Activated naive CD8-positive, alpha-beta T cell treated with anti-CD3 and anti-CD28 coated beads for 36 hours (primary cell): ENCODE measurements at places on chromosomes 3 and 15. TPM values are rescaled to one million over a fixed set of nuclear protein-coding genes. Genes with fewer than 3 reads are reported as not detected.

DNA sequence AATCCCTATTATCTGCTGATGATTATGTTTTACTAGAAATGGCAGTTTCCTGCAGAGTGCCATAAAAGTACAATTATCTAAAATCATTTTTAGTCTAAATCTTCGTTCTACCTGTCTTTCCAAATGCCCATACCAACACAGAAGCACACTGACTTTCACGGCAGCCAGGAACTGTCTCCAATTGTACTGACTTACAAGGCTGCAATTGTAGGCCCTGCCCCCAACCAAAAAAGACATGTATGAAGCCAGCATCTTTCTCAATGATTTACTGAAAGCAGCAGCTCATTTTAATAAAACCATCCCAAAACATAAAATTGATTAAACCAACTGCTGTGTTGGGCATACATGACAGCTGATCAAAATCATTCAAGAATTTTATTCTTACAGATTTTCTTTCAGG, 119.0 kb downstream of the TBC1D5 start:
- H3K36me3 ChIP-seq, result peaks cover 27% of the 10 kb centered on the region
- H3K27me3 ChIP-seq, result no peaks in the 10 kb centered on the region
- no peak for DNase-seq
- H3K4me3 ChIP-seq, result no peak overlapping the region
- H3K4me1 ChIP-seq, result peaks cover 6% of the 10 kb centered on the region

OIP5 gene
- 21.6 TPM for total RNA-seq

NDUFAF3 gene
- 82.5 TPM for total RNA-seq

- H3K36me3 ChIP-seq, result peaks cover 58% of the 10 kb centered on the region
- no peaks in the 10 kb centered on the region for H3K27me3 ChIP-seq
- DNase-seq, result no peak
Observed at GRCh38 chr3:44825264-44825925, 36.3 kb upstream of the TMEM42 start.

GRCh38 chr3:184688251-184688881, 23.5 kb downstream of the MAGEF1 start:
- no peak for DNase-seq
- no peak overlapping the region for H3K27ac ChIP-seq
- H3K4me1 ChIP-seq, result no peaks in the 10 kb centered on the region
- no peak overlapping the region for H3K4me3 ChIP-seq
- H3K36me3 ChIP-seq, result no peaks in the 10 kb centered on the region
- H3K27me3 ChIP-seq, result no peaks in the 10 kb centered on the region

DNA sequence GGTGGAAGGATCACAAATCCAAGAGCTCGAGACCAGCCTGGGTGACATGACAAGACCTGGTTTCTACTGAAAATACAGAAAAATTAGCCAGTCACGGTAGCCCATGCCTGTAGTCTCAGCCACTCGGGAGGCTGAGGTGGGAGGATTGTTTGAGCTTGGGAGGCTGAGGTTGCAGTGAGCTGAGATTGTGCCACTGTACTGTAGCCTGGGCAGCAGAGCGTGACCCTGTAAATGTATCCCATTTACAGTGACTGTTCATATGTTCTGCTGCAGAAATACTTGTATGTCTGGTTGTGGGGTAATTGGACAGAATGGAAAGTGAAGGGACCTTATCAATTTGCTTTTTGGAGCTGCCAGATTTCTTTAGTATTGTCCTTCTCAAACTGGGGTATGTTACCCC, 24.9 kb downstream of the ATG7 start:
- H3K36me3 ChIP-seq, result peaks cover 24% of the 10 kb centered on the region
- DNase-seq, result no peak
- no peaks in the 10 kb centered on the region for H3K27me3 ChIP-seq
- H3K4me3 ChIP-seq, result no peak overlapping the region
- peaks cover 13% of the 10 kb centered on the region for H3K4me1 ChIP-seq

GRCh38 chr15:49627407-49627877, 6.6 kb downstream of the DTWD1 start:
- DNase-seq, result no peak
- no peak overlapping the region for H3K4me3 ChIP-seq
- H3K27ac ChIP-seq, result no peak overlapping the region
- peaks cover 27% of the 10 kb centered on the region for H3K36me3 ChIP-seq
- H3K4me1 ChIP-seq, result peaks cover 16% of the 10 kb centered on the region

- H3K27ac ChIP-seq, result no peak overlapping the region
- H3K27me3 ChIP-seq, result no peaks in the 10 kb centered on the region
- H3K4me1 ChIP-seq, result peaks cover 55% of the 10 kb centered on the region
- no peak for DNase-seq
- peaks cover 65% of the 10 kb centered on the region for H3K36me3 ChIP-seq
- no peak overlapping the region for H3K4me3 ChIP-seq
Observed at GRCh38 chr3:125350597-125350996, 24.5 kb downstream of the ZNF148 start.

DNA sequence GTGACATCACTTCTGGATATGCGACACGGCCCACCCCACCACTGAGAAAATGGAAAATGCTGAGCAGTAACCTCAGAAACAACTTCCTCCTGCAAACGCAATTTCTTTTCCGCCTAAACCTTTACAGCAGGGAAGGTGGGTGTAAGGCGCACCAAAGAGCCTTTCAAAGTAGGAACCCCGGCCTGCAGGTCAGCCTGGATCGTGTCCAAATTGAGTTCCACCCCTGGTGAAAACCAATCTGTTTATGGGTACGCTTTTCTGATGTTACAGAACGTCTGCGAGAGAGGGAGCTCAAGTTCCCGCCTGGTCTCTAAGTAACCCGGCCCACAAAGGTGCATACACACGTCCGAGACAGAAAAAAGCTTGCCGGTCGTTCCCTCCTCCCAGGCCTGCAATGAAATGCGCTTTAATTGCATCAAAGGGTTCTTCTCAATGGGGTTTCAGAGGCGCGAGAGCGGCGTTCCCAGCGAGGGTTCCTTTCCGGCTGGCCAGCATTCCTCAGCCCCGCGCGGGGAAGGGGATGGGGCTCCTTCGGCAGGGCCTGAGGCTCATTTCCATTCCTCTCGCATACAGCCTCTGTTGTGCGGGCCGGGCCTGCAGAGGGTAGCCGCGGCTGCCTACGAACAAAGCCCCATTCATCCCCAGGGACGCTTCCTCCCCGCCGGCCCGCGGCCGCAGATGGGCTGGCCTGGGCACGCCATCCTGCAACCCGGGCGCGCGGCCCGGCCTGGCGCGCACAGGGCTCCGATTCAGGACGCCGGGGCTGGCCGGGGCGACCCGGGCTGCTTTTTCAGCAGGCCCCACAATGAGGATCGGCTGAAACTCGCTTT, 138.1 kb downstream of the TMCO5A start:
- peak overlapping the region; percentile 79 for H3K27ac ChIP-seq
- peak; percentile 42 for DNase-seq
- peak overlapping the region; percentile 61 for H3K4me3 ChIP-seq
- H3K4me1 ChIP-seq, result peaks cover 51% of the 10 kb centered on the region
- H3K36me3 ChIP-seq, result peaks cover 9% of the 10 kb centered on the region

DNA sequence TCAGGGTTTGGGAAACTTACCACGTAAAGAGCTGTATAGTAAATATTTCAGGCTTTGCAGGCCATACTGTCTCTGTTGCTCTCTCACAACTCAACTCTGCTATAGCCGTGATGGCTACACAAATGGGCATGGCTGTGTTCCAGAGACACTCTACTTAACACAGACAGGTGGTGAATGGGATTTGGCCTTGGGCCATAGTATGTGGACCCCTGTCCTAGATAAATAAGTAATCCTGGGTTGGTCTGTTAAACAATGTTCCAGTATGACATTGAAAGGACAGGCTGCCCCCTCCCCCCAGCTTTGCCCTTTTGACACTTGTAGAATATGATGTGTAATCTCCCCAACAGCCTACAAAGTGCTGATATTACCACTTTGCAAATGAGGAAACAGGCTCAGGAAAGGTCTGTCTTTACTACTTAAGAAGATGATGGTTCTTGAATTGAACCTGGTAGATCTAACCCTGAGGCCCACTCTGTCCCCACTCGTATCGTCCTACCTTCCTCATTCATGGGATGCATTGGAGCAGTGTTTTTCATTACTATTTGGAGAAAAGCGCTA, 38.4 kb downstream of the SLCO3A1 start:
- H3K36me3 ChIP-seq, result peaks cover 10% of the 10 kb centered on the region
- no peaks in the 10 kb centered on the region for H3K27me3 ChIP-seq
- H3K4me3 ChIP-seq, result no peak overlapping the region
- H3K27ac ChIP-seq, result no peak overlapping the region
- H3K4me1 ChIP-seq, result peaks cover 7% of the 10 kb centered on the region
- no peak for DNase-seq

CKMT1B gene
- 0.29 TPM for total RNA-seq

- H3K27me3 ChIP-seq, result peaks cover 6% of the 10 kb centered on the region
- no peak overlapping the region for H3K4me3 ChIP-seq
- H3K36me3 ChIP-seq, result no peaks in the 10 kb centered on the region
- DNase-seq, result no peak
- no peaks in the 10 kb centered on the region for H3K4me1 ChIP-seq
Observed at GRCh38 chr3:129967761-129968160, 6.8 kb upstream of the TRH start.

TRIM71 gene
- 0.14 TPM for total RNA-seq

SEMA6D gene
- not detected for total RNA-seq

ZBTB47 gene
- 0.68 TPM for total RNA-seq

ZNF445 gene
- 12.2 TPM for total RNA-seq

SLC27A2 gene
- 16.0 TPM for total RNA-seq

LYZL4 gene
- not detected for total RNA-seq

- H3K4me1 ChIP-seq, result peaks cover 2% of the 10 kb centered on the region
- H3K36me3 ChIP-seq, result peaks cover 29% of the 10 kb centered on the region
- no peak for DNase-seq
Observed at GRCh38 chr3:125010393-125010792, 45.4 kb downstream of the HEG1 start.

- H3K36me3 ChIP-seq, result no peaks in the 10 kb centered on the region
- H3K27ac ChIP-seq, result no peak overlapping the region
- no peaks in the 10 kb centered on the region for H3K4me1 ChIP-seq
- no peak overlapping the region for H3K4me3 ChIP-seq
- H3K27me3 ChIP-seq, result peaks cover 30% of the 10 kb centered on the region
Observed at GRCh38 chr15:98324341-98324970, 323.9 kb upstream of the IGF1R start.

- no peak overlapping the region for H3K4me3 ChIP-seq
- H3K36me3 ChIP-seq, result no peaks in the 10 kb centered on the region
- peaks cover 3% of the 10 kb centered on the region for H3K27me3 ChIP-seq
Observed at GRCh38 chr3:189109145-189109544, 62.6 kb upstream of the TPRG1 start.

GRCh38 chr3:13207578-13207922, 134.3 kb upstream of the IQSEC1 start:
- DNase-seq, result no peak
- H3K4me1 ChIP-seq, result no peaks in the 10 kb centered on the region
- peaks cover 37% of the 10 kb centered on the region for H3K27me3 ChIP-seq
- H3K36me3 ChIP-seq, result no peaks in the 10 kb centered on the region
- H3K4me3 ChIP-seq, result no peak overlapping the region

GRCh38 chr15:97903971-97904572, 56.4 kb upstream of the ARRDC4 start:
- no peak overlapping the region for H3K27ac ChIP-seq
- peaks cover 38% of the 10 kb centered on the region for H3K27me3 ChIP-seq
- H3K4me1 ChIP-seq, result peaks cover 3% of the 10 kb centered on the region

- no peak overlapping the region for H3K4me3 ChIP-seq
- H3K36me3 ChIP-seq, result no peaks in the 10 kb centered on the region
- H3K27ac ChIP-seq, result no peak overlapping the region
- DNase-seq, result no peak
- H3K27me3 ChIP-seq, result no peaks in the 10 kb centered on the region
Observed at GRCh38 chr3:148265841-148266240, 431.9 kb upstream of the AGTR1 start.

TMEM158 gene
- 0.20 TPM for total RNA-seq

SOX14 gene
- not detected for total RNA-seq

GRCh38 chr15:83249030-83249343, 35.5 kb downstream of the BNC1 start:
- H3K4me1 ChIP-seq, result no peaks in the 10 kb centered on the region
- H3K27ac ChIP-seq, result no peak overlapping the region
- peaks cover 47% of the 10 kb centered on the region for H3K27me3 ChIP-seq

- H3K4me1 ChIP-seq, result peaks cover 51% of the 10 kb centered on the region
- DNase-seq, result no peak
- H3K4me3 ChIP-seq, result no peak overlapping the region
- H3K36me3 ChIP-seq, result peaks cover 8% of the 10 kb centered on the region
- H3K27ac ChIP-seq, result no peak overlapping the region
- H3K27me3 ChIP-seq, result no peaks in the 10 kb centered on the region
Observed at GRCh38 chr15:73621286-73621826, 11.8 kb downstream of the NPTN start.

NUP210 gene
- 131 TPM for total RNA-seq

GRCh38 chr3:103554451-103554850, 1119.6 kb downstream of the ZPLD1 start:
- no peaks in the 10 kb centered on the region for H3K4me1 ChIP-seq
- no peak for DNase-seq
- H3K27ac ChIP-seq, result no peak overlapping the region
- H3K36me3 ChIP-seq, result no peaks in the 10 kb centered on the region

DNA sequence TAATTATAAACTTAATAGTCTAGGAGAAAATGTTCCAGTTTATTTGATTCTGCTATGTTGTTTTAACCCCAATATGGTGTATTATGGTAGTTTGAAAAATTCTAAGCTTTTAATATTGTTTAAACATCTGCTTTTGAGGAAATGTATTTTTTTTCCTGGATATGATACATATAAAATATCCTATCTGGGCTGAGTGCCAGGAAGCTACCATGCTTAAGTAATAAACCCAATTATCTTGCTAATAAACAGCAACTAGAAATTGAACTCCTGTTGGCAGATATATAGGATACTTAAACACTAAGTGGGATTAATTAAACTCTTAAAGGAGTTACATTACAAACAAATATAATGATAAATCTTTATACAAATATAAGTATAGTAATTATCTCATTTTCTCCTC, 293.7 kb upstream of the GRM7 start:
- no peak overlapping the region for H3K27ac ChIP-seq
- no peaks in the 10 kb centered on the region for H3K36me3 ChIP-seq
- H3K4me1 ChIP-seq, result no peaks in the 10 kb centered on the region

TJP1 gene
- total RNA-seq, result not detected

DNA sequence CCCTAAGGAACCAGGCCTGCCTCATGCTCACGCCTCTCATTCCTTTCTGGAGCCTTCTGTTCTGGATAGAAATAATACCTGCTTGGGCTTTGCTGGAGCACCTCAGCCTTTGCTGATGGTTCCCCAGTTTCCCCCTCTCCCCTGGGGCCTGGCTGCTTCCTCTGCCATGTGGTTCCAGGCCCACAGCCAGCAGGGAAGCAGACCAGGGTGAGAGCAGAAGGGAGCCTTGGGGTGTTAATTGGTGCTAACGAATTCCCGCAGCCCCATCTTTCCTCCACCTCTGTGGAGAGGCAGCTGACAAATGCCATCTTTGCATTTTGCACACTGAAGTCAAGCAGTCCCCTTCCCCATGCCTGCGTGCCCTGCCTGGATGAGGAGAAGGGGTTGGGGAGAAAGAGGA, 13.1 kb upstream of the CORO2B start:
- H3K4me1 ChIP-seq, result no peaks in the 10 kb centered on the region
- H3K27ac ChIP-seq, result no peak overlapping the region
- H3K4me3 ChIP-seq, result no peak overlapping the region
- DNase-seq, result no peak

SIDT1 gene
- 18.0 TPM for total RNA-seq

GRCh38 chr3:140763532-140763931, 85.7 kb downstream of the TRIM42 start:
- H3K27ac ChIP-seq, result no peak overlapping the region
- peaks cover 7% of the 10 kb centered on the region for H3K4me1 ChIP-seq
- H3K27me3 ChIP-seq, result no peaks in the 10 kb centered on the region

ANKRD34C gene
- total RNA-seq, result not detected

GRCh38 chr3:159236321-159236720, 434.5 kb downstream of the MFSD1 start:
- H3K27ac ChIP-seq, result no peak overlapping the region
- peaks cover 14% of the 10 kb centered on the region for H3K27me3 ChIP-seq
- no peak overlapping the region for H3K4me3 ChIP-seq
- DNase-seq, result no peak
- no peaks in the 10 kb centered on the region for H3K4me1 ChIP-seq
